ENCODE measurements at places on chromosomes 3 and 15. TPM values are rescaled to one million over a fixed set of nuclear protein-coding genes. Genes with fewer than 3 reads are reported as not detected.

GRCh38 chr3:132927896-132928295 is 110.3 kb upstream of the TMEM108 start:
- no peak overlapping the region for H3K27ac ChIP-seq
- no peak for DNase-seq
- H3K27me3 ChIP-seq: peaks cover 12% of the 10 kb centered on the region

GRCh38 chr3:73175698-73176097 is 114.2 kb downstream of the EBLN2 start:
- no peaks in the 10 kb centered on the region for H3K36me3 ChIP-seq
- DNase-seq: no peak
- H3K27ac ChIP-seq: no peak overlapping the region
- no peaks in the 10 kb centered on the region for H3K4me1 ChIP-seq

- peaks cover 61% of the 10 kb centered on the region for H3K4me1 ChIP-seq
- H3K27me3 ChIP-seq: no peaks in the 10 kb centered on the region
- peak overlapping the region; percentile 64 for H3K4me3 ChIP-seq
- H3K27ac ChIP-seq: peak overlapping the region; percentile 98
- peaks cover 4% of the 10 kb centered on the region for H3K36me3 ChIP-seq
Measured at GRCh38 chr3:31968927-31969418, 12.1 kb downstream of the OSBPL10 start.

DNA sequence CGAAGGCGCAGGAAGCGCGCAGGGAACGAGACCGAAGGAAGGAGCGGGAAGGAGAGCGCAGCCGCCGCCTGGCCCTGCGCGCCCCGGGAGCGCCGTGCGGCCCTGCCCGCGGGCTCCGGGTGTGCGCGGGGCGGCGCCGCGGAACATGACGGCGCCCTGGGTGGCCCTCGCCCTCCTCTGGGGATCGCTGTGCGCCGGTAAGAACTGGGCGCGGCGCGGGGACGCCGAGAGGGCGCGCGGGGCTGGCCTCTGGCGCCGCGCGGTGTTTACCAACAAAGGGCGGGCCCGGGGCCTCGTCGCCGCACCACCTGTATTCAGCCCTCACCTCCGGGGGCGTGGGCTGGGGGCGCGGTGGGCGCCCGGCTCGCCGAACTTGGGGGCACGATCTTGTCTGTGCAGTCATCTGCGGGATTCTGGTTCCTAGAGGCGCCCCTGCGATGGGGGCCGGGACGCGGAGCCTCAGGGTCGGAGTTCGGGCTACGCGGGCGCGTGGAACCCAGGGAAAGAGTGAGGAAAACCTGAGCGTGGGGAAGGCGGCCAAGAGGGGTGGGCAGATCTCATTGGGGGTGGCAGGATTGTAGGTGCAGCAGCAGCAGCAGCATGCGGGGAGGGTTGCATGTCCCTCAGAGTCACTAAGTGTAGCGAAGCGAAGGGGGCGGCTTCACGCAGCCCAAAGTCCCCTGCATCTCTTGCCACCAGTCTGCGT is 641 bp downstream of the ACVR2B start:
- H3K4me3 ChIP-seq: peak overlapping the region; percentile 97
- H3K36me3 ChIP-seq: no peaks in the 10 kb centered on the region
- no peak for DNase-seq
- peak overlapping the region; percentile 83 for H3K27ac ChIP-seq
- no peaks in the 10 kb centered on the region for H3K27me3 ChIP-seq

GRCh38 chr15:78212546-78213424 is 21.6 kb downstream of the ACSBG1 start:
- H3K27ac ChIP-seq: peak overlapping the region; percentile 79
- H3K4me1 ChIP-seq: peaks cover 38% of the 10 kb centered on the region
- H3K4me3 ChIP-seq: no peak overlapping the region
- H3K27me3 ChIP-seq: no peaks in the 10 kb centered on the region

DNA sequence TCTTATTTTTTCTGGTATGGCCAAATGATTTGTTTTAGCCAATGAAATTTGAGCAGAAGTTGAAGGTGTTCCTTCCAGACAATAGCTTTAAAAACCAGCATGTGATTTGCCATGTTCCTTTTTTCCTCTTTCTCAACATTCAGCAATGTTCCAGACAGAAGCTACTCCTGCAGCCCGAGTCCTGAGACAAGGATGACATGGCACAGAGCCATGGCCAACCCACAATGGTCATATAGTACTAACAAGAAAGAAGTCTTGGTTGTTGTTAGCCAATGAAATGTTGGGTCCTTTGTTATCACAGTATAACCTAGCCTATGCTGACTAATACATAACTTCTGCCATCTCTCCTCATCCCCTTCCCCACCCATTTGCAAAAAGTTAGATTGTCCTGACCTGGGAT is 211.1 kb upstream of the STT3B start:
- no peak for DNase-seq
- no peak overlapping the region for H3K27ac ChIP-seq
- peaks cover 6% of the 10 kb centered on the region for H3K27me3 ChIP-seq
- no peaks in the 10 kb centered on the region for H3K36me3 ChIP-seq
- peaks cover 5% of the 10 kb centered on the region for H3K4me1 ChIP-seq

DNA sequence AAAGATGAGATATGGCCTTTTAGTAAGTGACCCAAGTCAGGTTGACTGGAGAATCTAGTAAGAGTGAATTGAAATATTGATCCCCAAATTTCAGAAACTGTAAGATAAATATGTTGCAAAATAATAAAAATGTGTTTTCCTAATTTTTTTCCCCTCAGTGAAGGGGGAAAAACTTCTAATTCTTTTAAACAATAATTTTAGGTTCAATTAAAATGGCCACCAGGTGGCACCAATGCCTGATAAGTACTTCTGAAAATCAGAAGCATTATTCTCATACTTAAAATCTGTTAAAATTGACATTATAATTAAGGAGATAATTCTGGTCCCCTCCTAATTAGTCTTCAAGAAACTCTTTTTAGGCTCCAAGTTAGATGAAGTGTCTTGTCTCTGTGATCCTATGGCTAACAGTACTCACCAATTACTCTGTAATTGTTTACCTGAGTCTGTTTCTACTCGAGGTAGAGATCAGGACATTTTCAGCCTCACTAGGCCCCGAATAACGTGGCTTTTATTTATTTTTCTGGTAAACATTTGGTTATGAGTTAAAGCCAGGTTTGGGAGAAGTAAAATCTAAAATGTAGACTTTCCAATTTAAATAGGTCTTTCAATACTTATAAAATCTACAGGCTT is 52.6 kb downstream of the NMD3 start:
- H3K4me1 ChIP-seq: no peaks in the 10 kb centered on the region
- H3K27ac ChIP-seq: no peak overlapping the region
- no peak overlapping the region for H3K4me3 ChIP-seq
- peaks cover 26% of the 10 kb centered on the region for H3K36me3 ChIP-seq

FGF7 gene
- not detected for total RNA-seq

DNA sequence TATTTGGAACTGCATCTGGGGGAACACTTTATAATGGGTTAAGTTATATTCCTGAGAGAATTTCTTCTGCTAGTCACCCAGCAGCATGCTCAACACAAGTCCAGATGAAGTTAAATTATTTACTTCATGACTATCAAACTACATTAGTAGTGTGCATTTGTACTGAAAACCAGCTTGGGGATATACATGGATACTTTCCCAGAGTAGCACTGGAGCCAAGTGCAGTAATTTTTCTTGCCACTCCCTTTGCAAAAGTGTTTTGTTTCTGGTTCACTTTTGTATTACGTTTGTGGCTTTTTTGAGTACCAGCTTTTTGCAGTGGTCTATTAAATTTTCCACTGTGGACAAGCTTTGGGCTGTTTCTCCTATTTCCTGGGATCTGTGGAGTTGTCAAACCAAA is 243.0 kb downstream of the AGBL1 start:
- no peak overlapping the region for H3K27ac ChIP-seq
- no peaks in the 10 kb centered on the region for H3K4me1 ChIP-seq
- DNase-seq: no peak

DNA sequence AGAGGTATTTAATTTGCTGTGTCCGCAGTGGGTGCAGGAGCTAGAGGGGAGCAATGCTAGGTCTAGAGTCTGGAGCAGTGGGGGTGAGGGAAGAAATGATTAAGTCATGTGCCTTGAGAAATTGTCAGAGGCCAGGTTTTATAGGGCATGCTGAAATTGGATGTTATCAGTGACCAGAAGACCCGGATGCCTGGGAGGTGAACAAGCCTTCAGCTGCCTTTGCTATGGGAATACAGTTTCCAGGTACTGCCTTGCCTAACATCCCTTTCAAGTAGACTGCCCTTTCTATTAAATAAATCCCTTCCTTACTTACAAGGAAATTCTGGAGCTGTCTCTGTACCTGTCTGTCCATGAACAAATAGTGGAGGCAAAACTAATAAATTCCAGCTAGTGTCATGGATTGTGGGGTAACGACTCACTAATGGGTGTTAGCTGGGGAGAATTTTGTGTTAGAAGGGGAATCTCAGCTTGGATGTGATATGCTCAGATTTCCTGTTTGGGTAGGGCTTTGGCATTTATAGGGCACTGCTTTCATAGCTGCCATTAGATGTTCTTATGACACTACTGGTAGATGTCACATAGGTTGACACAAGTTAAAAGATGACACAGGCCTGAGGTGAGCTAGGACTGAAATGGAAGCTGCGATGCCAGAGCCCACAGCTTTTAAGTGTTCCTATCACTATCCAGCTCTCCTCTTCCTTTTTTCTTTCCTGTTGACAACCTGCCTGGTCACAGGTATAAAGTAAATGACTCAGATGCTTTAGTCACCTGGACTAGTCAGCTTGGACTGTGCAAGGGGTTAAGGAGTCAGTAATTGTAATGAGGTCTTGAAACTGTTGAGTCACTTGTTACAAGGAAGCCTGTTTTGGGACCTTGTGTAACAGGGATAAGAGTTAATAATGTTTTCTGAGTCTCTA is 21.3 kb downstream of the CHD2 start:
- H3K4me1 ChIP-seq: peaks cover 71% of the 10 kb centered on the region
- H3K4me3 ChIP-seq: no peak overlapping the region
- DNase-seq: no peak
- peaks cover 14% of the 10 kb centered on the region for H3K36me3 ChIP-seq
- no peaks in the 10 kb centered on the region for H3K27me3 ChIP-seq
- H3K27ac ChIP-seq: peak overlapping the region; percentile 60

DNA sequence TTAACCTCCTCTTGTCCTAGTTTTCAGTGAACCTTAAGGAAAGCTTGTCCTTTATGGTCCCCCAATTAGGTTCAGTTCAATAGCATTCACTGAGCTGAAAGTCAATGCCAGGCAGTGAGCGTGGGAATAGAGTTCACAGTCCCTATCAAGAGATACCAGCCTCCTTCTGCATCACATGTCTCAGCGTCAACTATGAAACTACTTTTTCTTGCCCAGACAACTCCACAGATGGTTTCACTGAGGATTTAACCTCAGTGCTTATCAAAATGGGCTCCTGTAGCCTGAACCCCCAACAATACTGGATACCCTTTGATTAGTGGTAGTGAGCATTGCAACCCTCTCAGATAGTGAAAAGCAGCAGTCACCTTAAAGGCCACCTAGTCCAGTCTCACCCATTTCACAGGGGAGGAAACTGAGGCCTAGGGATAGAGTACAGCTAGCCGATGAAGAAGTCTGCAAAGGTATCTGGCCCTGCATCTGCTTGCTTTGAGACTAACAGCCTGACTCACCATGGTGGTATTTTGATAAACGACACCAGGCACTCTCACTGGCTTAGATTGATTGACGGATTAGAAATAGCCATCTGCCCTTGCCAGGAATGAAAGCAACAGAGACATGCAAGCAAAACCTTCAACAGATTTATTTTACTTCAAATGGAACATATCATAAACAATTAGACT is 1.6 kb upstream of the UBA3 start:
- H3K4me3 ChIP-seq: no peak overlapping the region
- peak overlapping the region; percentile 95 for H3K27ac ChIP-seq
- no peaks in the 10 kb centered on the region for H3K27me3 ChIP-seq
- peaks cover 75% of the 10 kb centered on the region for H3K4me1 ChIP-seq
- DNase-seq: no peak

DNA sequence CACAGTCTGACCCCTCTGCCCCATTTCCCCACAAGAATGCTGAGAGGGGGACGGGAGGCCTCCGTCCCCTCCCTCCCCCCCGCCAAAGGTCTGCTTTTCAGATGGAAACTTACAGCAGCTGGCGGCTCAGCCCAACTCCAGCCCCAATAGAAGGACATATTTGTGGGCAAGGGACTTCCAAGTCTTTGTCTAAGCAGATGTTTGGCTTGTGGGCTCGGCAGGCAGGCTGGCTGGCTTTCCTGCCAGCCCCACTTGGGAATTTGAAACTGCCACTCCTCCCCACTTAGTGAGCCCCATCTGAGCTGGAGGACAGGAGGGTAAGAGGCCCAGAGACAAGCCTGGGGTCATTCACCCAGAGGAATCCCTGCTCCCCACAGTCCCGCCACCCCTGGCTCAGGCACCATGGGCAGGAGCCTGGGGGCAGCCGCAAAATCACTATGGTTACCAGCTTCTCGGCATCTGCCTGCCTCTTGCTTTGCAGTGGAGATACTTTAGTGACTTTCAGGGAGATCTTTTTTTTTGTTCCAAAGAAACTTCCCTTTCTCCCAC is 53.6 kb downstream of the LMCD1 start:
- H3K36me3 ChIP-seq: peaks cover 53% of the 10 kb centered on the region
- H3K4me3 ChIP-seq: peak overlapping the region; percentile 49
- peak overlapping the region; percentile 99 for H3K27ac ChIP-seq
- H3K27me3 ChIP-seq: no peaks in the 10 kb centered on the region
- H3K4me1 ChIP-seq: peaks cover 90% of the 10 kb centered on the region

GRCh38 chr15:39979606-39980005 is 45.7 kb downstream of the EIF2AK4 start:
- H3K4me1 ChIP-seq: peaks cover 8% of the 10 kb centered on the region
- no peak for DNase-seq
- no peak overlapping the region for H3K27ac ChIP-seq
- no peaks in the 10 kb centered on the region for H3K27me3 ChIP-seq
- peaks cover 35% of the 10 kb centered on the region for H3K36me3 ChIP-seq

GRCh38 chr3:39644176-39644575 is 165.2 kb upstream of the MYRIP start:
- no peak overlapping the region for H3K4me3 ChIP-seq
- peaks cover 6% of the 10 kb centered on the region for H3K4me1 ChIP-seq
- H3K27ac ChIP-seq: no peak overlapping the region

DNA sequence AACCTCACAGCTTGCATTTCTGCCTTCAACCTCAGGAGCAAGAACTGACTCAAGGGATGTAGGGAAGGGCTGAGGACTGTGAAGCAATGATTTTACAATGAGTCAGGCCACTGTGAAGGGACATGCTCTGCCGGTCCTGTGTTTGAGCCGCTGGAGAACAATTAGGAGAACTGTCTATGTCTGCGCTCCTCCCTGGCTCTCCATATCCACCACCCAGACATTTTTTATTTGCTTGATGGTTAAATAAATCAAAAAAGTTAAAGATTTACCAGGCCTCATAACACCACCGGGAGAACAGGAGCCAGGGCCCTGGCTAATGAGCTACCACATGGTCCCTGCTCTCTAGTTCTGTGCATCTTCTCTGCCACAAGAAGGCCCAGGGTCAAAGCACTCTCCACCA is 29.6 kb downstream of the SEC61A1 start:
- DNase-seq: no peak
- H3K36me3 ChIP-seq: peaks cover 4% of the 10 kb centered on the region
- no peaks in the 10 kb centered on the region for H3K27me3 ChIP-seq
- peaks cover 51% of the 10 kb centered on the region for H3K4me1 ChIP-seq
